A549 treated with RU486 at 1 μM for 4 hours (cell line): ENCODE measurements at places on chromosomes 1 and 21. TPM values are rescaled to one million over a fixed set of nuclear protein-coding genes. Genes with fewer than 3 reads are reported as not detected.

TNFRSF1B gene
- total RNA-seq = 0.45 to 0.69 TPM (median 0.60 TPM) in 5 replicates

FCRL1 gene
- not detected in 5 replicates for total RNA-seq

RASSF5 gene
- total RNA-seq = 1.0 to 1.4 TPM (median 1.2 TPM) in 5 replicates

EXTL2 gene
- total RNA-seq = 5.1 to 9.4 TPM (median 7.6 TPM) in 5 replicates

GPR37L1 gene
- total RNA-seq = 0.14 to 0.19 TPM (median 0.16 TPM) in 5 replicates

NHLH1 gene
- total RNA-seq = 0.34 to 0.70 TPM (median 0.42 TPM) in 5 replicates

PRRX1 gene
- total RNA-seq = 0.02 TPM in 1 of 5 replicates, not detected in the others

CFHR1 gene
- 0.16 to 0.30 TPM (median 0.23 TPM) in 4 of 5 replicates, not detected in the other for total RNA-seq

A3GALT2 gene
- not detected in 5 replicates for total RNA-seq

SLAMF1 gene
- not detected in 5 replicates for total RNA-seq

CFAP107 gene
- total RNA-seq = not detected in 5 replicates

CD247 gene
- 0.15 to 0.34 TPM (median 0.24 TPM) in 5 replicates for total RNA-seq

OR2W3 gene
- total RNA-seq = not detected in 5 replicates

MAP10 gene
- 0.41 to 1.2 TPM (median 1.0 TPM) in 5 replicates for total RNA-seq
